ENCODE measurements at places on chromosomes 7 and 10. TPM values are rescaled to one million over a fixed set of nuclear protein-coding genes. Genes with fewer than 3 reads are reported as not detected.

The LEP gene
- not detected for polyA plus RNA-seq

The DMBT1 gene
- polyA plus RNA-seq = 0.06 TPM

The FRMD4A gene
- polyA plus RNA-seq = 7.4 TPM

The ASZ1 gene
- not detected for polyA plus RNA-seq

The MXI1 gene
- 26.6 TPM for polyA plus RNA-seq

The LLCFC1 gene
- polyA plus RNA-seq = not detected

The AMPH gene
- polyA plus RNA-seq = 32.8 TPM

The LIPK gene
- polyA plus RNA-seq = not detected

The DBNL gene
- 9.9 TPM for polyA plus RNA-seq

The IGFBP3 gene
- polyA plus RNA-seq = 10.5 TPM

The OR6V1 gene
- polyA plus RNA-seq = 1.2 TPM

The TFPI2 gene
- polyA plus RNA-seq = not detected

The LRMDA gene
- polyA plus RNA-seq = 4.1 TPM

The ACBD7 gene
- 3.3 TPM for polyA plus RNA-seq

Measured in Purkinje cell (primary cell).